ENCODE measurements at places on chromosomes 6 and 20.

- no peak for DNase-seq
Measured at GRCh38 chr6:78611886-78612480, 255.4 kb upstream of the IRAK1BP1 start.

- no peak for DNase-seq
Measured at GRCh38 chr20:32807706-32808105, 12.0 kb upstream of the MAPRE1 start.

DNA sequence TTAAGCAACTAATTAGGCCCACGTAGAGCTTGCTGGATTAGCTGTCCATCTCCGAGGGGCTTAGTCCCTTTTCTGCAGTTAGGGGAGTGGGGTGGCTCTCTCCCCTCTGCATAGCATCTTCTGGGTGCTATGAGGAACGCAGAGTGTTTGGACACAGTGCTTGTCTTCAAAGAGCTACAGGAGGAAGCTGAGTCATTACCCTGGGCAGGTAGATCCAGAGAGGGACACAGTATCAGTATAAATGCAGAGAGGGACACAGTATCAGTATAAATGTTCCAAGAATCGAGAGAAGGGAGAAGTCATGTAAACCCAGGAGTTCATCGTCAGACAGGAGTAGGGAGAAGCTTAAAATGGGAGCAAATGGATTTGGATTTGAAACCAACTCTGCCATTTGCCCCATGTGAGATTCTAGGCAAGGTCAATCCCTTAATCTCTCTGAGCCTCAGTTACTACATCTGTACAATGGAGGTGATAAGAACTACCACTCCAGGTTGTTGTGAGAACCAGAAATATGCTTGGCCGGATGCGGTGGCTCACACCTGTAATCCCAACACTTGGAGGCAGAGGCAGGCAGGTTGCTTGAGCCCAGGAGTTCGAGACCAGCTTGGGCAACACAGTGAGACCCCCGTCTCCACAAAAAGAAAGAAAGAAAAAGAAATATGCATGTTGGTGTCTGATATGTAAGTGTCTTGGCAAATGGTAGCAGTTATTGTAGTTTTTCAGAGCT lies 5.5 kb upstream of the GHRH start:
- DNase-seq: no peak

DNA sequence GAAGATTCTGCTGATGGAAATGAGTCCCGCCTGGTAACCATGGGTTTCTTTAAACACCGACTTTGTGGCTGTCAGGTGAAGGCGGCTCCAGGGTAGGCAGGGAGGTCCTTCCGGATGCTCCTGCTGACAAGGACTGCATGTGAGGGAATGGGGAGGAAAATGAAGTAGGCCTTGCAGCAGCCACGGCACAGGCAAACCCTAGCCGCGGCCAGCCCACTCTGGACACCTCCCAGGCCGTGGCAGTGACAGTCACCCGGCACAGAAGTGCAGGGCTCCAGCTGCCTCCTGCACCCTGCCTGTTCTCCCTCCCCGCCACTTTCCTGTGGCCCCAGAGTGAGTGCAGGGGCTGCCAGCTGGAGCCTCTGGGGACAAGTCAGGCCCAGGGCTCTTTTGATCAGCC lies 21.0 kb downstream of the BPIFB1 start:
- no peak for DNase-seq

GRCh38 chr6:117464700-117465099 lies 17.8 kb upstream of the DCBLD1 start:
- DNase-seq: no peak

DNA sequence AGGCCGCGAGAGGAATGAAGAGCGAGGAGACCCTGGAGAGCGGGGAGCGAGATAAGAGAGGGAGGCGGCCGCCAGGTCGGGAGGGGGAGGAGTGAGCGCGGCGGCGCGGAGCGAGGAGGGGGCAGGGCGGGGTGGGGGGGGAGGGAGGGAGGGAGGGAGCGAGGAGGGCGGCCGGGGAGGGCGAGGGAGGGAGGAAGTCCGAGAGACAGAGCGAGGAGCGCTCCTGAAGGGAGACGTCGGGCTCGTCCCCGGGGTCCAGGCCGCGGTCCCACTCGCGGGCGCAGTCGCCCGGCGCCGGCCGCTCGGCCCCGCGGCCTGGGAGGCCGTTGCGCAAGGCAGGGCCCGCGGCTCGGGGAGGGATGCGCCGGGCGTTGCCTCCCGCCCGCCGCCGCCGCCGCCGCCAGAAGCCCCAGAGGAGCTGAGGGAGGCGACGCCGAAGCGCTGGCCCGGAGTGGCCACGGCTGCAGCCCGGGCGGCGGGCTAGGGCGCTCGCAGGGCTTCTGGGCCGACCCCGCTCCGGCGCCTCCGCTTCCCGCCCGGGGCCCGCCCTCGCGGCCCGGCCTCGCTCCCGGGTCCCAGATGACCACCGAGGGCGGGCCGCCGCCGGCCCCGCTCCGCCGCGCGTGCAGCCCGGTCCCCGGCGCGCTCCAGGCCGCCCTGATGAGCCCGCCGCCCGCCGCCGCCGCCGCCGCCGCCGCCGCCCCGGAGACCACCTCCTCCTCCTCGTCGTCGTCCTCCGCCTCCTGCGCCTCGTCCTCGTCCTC lies at the start of gene FOXF2:
FOXF2 (plus strand) TSS at position 208 of the 764 bp plus-strand sequence; CDS start at position 580, 372 bp downstream.
- no peak for DNase-seq

- DNase-seq: no peak
Measured at GRCh38 chr6:70412252-70413113, 825 bp upstream of the FAM135A start.

GRCh38 chr6:124368131-124368530 lies 564.5 kb downstream of the NKAIN2 start:
- DNase-seq: no peak
